Stimulated activated CD8-positive, alpha-beta memory T cell treated with anti-CD3 and anti-CD28 coated beads, Interleukin-2, amount 100 ng/mL, for 48 hours (primary cell): ENCODE measurements at places on chromosomes 3 and 15.

DNA sequence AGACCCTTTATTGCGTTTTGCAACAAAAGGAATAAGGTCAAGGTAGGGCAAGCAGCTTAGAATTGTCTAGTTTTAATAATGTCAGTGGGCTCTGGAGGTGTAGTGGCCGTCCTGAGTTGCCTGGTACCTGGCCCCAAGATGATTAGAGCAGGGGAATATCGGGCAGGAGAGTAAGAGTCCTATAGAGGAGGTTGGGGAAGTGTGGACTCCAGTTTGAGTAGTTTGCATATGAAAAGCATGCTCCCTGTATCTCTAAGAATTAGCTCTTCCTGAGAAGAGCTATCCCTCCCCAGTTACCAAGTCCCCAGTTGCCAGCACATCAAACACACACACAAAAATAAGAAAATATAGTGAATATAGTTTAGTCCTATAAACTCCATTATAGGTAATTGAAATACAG lies 49.2 kb upstream of the ST3GAL6 start:
- no peak for DNase-seq

DNA sequence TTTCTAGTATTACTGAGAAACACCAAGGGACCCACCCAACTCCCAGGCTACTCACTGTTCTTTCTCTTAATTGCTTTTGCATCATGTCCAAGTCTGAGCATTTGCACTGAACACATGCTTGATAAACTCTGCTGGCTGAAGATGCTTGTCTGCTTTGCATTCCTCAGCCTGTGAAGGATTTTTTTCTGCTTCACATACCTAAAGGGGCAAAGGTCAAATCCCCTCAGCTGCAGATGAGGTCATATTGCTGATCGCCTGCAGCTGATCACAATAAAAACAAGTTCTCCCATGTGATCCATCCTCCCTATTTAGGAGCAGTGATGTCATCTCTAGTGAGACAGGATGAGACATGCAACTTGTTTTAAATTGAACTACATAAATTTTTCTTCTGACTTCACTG lies 84.6 kb upstream of the DCBLD2 start:
- no peak for DNase-seq

- no peak for DNase-seq
Measured at GRCh38 chr15:28885630-28886430, at the start of gene APBA2. Gene APBA2 (plus strand): TSS chr15:28885974. CDS start chr15:29053885, 167,911 bp downstream.

- no peak for DNase-seq
Measured at GRCh38 chr3:75001330-75001729, 386.9 kb upstream of the CNTN3 start.

DNA sequence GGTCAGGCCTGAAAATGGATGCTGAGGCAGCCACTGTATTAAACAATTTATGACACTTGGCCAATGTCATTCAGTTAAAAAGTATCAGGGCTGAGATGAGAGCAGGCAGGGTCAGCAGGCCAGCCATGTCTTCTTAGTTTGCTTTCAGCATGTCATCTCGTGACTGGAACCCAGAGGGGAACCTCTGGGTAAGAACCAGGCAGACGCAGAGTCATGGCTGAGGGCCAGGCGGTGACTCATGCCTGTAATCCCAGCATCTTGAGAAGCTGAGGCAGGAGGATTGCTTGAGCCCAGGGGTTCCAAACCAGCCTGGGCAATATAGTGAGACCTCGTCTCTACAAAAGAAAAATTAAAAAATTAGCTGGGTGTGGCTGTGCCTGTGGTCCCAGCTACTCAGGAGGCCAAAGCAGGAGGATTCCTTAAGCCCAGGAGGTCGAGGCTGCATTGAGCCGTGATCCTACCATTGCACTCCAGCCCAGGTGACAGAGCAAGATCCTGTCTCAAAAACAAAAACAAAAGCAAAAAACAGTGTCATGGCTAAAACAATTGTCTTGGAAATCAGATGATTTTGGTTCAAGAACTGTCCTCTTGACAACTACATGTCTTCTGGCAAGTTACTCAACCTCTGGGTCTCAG lies 11.7 kb downstream of the BCL2L10 start:
- DNase-seq = no peak

GRCh38 chr3:181703601-181704420 lies 7.9 kb upstream of the SOX2 start:
- DNase-seq = no peak

GRCh38 chr3:198113206-198114053 lies 153.4 kb downstream of the LMLN start:
- no peak for DNase-seq

DNA sequence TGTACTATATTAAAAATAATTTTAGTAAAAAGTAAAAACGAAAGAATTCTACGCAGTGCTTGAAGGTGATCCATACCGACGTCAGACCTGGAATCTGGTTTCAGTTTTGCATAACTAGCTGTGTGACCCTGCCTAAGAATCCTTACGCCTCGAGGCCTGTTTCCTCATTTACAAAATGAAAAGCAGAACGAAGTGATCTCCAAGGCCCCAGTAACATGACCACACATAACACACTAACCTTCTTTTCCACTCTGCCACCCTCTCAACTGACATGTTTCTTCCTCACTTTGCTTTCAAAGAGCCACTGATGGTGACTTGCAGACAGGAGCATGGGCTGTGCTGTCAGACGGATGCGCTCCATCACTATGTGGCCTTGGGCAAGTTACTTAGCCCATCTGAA lies 4.8 kb downstream of the MESD start:
- no peak for DNase-seq

DNA sequence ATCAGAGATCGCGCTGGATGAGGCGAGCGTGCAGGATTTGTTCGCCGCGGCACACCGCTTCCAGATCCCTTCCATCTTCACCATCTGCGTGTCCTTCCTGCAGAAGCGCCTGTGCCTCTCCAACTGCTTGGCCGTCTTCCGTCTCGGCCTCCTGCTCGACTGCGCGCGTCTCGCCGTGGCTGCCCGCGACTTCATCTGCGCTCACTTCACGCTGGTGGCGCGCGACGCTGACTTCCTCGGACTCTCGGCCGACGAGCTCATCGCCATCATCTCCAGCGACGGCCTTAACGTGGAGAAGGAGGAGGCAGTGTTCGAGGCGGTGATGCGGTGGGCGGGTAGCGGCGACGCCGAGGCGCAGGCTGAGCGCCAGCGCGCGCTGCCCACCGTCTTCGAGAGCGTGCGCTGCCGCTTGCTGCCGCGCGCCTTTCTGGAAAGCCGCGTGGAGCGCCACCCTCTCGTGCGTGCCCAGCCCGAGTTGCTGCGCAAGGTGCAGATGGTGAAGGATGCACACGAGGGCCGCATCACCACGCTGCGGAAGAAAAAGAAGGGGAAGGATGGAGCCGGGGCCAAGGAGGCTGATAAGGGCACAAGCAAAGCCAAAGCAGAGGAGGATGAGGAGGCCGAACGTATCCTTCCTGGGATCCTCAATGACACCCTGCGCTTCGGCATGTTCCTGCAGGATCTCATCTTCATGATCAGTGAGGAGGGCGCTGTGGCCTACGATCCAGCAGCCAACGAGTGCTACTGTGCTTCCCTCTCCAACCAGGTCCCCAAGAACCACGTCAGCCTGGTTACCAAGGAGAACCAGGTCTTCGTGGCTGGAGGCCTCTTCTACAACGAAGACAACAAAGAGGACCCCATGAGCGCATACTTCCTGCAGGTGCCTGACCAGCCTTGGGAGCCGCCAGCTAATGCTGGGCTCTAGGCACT lies 819 bp downstream of the KLHL40 start:
- no peak for DNase-seq

GRCh38 chr15:31091481-31091880 lies 10.0 kb downstream of the TRPM1 start:
- DNase-seq = no peak

DNA sequence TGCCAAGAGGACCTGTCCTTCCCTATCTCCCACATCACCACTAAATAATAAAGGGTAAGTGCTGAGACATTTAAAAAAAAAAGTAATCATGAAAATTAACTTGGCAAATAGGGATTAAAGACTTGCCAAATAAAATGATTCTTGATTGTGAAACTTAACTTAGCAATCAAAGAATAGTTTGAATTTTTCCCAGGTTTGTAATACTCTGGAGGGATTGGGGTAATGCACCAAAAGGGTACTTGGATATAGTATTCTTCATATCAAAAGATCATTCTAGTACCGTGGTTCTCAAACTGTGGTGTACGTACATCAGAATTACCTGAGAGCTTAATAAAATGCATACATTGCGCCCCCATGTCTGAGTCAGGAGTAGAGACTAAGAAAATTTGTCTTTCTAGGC lies 28.5 kb downstream of the CALML4 start:
- no peak for DNase-seq

DNA sequence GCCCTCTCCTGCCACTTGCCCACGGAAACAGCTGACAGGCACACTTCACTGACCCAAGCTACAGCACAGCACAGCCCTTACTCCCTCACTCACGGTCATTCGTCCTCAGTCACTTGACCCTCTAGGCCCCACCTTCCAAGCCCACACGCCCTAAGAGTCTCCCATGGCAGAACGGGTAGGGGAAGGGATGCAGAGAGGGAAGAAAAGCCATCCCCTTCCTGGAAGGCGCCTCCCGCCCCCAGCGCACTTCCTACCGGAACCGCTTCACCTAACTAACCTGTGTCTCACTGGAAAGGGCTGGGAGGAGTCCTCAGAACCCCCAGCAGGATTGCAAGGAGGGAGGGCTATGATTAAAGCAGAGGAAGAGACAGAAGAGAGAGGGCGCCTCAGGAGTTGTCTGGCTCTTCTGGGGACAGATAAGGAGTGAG lies 22.9 kb downstream of the EPHB3 start:
- no peak for DNase-seq
